ENCODE measurements at places on chromosomes 7 and 10.
A peak's percentile ranks its signal among the peaks of the same experiment; 100 is the strongest.

DNA sequence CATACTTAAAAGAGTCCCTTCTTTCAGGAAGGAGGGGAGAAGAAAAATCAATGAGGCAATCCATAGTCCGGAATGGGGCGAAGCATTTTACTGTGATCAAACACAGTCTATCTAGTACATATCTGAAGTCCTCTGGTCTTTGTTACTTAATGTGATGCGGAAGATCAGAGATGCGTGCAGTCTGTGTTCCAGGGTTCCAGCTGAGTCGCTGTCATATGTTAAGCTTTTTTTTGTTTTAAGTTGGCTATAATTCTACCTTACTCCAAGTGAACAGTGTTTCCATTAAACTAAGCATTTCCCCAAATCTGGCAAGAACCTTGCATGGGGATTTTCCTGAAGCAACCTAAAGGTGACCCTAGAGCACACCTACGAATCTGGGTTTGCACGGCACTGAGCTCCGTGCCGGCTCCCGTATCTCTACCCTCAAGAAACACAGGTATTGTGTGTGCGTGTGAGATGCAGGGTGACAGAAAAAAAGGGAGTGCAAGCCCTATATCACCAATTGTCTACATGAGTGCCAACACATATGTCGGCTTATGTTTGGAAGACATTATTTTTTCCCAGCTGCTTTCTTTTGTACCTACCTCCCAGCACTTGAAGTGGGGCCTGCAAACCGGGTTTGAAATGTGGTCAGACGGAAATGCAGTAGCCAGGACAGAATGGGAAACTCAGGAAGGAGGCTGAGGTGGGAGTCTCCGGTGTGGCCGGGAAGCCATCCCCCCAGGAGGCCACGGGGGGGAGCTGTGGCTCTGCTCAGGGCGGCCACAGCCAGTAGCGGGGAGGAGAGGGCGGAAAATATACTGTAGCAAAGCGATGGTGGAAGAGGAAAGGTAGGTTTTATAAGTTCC lies 435.8 kb upstream of the MGMT start:
- DNase-seq: peak; percentile 49

DNA sequence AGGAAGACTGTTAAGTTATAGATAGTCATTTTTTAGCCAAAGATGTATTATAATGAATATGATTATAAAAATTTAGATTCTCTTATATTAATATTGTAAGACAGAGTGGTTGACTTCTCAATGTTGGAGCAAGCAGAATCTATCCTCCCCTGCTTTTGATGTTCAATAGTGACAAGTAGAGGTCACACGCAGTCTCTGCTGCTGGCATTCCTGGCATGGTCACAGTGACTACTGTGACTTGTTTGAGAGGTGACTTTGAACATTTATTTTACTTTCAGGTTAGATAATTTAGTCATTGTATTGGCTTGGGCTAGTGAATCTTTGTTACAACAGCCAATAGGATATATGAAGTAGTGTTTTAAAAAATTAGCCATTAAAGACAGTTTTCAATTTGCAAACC lies 13.7 kb upstream of the CD36 start:
- no peak for DNase-seq

- no peak for DNase-seq
Measured at GRCh38 chr10:132162021-132162531, 24.7 kb upstream of the DPYSL4 start.

DNA sequence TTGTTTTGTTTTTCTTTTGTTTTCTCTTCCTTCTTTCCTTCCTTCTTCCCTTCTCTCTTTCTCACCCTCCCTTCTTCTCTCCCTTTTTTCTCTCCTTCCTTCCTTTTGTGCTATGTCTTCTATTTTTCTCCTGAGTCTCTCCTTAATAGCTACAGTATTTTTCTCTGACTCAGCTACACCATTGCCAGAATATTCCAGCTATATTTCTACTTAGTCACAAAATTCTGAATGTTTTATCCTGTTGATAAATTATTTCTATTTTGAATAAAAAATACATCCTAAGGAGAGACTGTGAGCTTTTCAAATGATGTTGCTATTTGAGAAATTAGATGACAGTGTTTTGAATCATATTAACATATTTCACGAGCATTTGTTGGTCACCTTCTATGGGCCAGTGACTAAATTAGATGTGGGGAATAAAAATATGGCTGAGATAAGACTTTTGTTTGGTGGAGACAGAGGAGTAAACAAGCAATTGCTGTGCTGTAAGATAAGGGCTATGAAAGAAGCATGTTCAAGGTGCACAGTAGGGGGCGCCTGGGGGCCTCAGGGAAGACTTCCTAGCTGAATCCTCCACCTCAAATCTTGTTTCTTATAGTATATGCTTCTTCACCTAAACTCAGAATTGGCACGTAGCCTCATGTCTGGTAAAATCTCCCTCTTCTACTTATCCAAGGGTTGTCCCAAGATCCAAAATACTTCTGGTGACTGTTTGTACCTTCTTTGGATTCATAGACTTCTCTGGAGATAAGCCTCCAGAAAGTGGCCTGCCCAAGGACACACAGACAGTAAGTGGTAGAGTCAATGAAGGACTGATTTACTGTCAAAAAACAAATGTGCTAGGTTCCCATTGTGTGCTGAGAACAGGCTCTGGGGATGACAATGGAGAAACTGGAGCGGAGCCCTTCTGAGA lies 115.5 kb upstream of the CREB5 start:
- DNase-seq: no peak

GRCh38 chr7:102111061-102112041 lies 175.3 kb upstream of the SH2B2 start:
- no peak for DNase-seq

DNA sequence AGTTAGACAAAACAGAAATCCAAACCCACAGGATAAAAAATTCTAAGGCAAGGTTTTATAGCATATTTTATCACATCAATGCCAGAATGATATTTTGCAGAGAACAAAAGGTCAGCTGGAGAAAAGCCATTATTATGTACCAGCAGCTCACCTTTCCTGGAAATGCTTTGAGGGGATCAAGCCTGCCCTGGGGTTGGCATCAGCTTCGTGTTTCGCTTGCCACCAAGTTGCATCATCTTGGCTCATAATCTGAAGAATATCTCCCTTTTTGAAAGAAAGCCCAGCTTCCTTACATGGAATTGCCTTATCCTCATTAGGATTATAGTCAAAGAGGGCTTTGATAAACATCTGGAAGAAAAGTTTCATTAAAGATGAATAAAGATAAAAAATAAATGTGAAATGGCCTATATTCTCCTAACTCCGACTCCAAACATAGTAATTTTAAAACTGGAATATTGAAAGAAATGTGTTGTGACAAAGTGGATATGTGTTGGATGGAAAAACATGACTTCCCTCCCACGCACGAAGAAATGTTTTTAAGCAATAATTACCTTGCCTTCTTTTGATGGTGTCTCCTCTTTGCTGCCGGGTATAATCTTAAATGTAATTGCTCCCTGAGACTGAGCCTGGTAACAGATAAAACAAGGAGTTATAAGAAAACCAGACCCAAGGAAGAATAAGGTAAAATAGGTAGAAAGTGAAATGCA lies 121.3 kb upstream of the ODAD2 start:
- DNase-seq: no peak

DNA sequence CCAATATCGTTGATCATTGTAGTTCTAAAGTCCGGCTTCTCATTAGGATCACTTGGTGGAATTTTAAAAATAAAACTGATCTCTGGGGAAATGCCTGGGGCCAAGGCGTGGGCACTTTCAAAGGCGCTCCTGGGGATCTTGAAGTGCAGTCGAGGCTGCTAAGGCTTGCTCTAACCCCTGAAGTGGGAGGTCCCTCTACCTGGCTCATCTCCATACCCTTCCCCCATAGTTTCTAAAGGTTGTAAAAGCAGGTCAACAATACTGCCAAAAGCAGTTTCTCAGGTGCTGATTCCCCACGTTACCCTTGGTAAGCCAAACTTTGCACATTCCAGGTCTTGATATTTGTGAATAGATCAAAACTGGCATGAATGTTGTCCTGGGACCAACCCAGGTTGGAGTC lies 79.0 kb upstream of the SP8 start:
- no peak for DNase-seq

- no peak for DNase-seq
Measured at GRCh38 chr10:84126785-84127167, 12.5 kb upstream of the GHITM start.

DNA sequence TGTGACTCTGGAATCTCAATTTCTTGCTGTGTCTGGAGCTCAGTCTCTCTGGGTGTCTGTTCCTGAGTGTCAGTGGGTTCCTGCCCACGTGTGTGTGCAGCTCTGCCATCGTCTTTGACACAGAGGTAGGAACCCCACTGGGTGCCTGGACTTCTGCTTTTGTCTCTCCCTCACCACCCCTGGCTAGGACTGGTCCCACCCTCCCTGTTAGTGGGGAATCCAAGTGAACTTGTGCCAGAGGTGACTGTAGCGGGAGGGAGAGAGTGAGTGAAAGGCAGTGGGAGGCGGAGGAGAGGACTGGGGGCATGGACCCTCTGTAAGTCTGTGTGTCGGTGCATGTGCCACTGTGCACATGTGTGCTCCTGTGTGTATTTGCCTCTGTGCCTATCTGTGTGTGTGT lies 299.9 kb upstream of the ZMIZ1 start:
- DNase-seq: no peak

DNA sequence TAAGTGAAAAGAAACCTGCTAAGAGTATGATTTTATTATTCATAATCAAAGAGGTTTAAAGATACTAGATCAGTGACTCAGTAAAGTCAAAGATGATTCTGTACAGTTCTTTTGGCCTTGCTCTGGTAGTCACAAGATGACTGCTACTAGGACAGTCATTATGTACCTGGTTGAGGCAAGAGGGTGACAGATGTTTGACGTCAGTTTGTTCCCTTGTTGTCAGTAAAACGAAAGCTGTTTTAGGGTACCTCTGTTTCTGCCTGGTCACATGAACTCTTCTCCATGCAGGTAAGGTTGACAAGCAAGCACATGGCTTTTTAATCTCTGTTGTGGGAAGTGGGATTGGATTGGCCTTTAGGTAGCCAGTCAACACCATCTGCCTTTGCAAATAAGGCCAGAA lies 308.0 kb downstream of the EXOC4 start:
- DNase-seq: no peak

DNA sequence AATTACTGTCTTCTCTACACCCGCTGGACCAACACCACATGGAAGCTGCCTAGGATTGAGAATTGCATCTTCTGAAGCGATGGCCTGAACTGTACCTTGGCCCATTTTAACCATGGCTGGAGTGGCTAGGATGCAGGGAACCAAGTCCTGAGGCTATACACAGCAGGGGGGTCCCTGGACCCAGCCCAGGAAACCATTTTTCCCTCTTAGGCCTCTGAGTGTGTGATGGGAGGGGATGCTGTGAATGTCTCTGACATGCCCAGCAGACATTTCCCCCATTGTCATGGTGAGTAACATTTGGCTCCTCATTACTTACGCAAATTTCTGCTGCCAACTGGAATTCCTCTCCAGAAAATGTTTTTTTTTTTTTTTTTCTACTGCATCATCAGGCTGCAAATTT lies 822.7 kb downstream of the PCDH15 start:
- DNase-seq: no peak

GRCh38 chr7:159114096-159114495 lies 30.6 kb downstream of the VIPR2 start:
- no peak for DNase-seq

- no peak for DNase-seq
Measured at GRCh38 chr7:116512520-116513188, 12.2 kb upstream of the CAV1 start.

DNA sequence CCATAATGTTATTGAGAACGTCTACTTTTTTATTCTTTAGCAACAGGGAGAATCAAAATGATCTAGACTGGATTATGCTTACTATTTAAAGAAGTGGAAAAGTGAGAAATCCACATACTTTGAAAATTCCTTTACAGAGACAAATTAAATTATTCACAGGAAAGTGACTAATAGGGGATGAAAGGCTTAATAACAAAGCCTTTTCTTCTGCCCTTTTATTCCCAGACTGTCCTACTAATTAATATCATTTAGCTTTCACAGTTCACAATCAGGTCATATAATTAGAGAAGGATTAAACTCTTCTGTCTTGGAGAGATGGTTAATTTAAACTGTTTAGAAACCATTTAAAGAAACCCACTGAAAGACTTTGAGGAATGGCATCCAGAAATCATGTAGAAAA lies 58.8 kb downstream of the ARL4A start:
- no peak for DNase-seq
